ENCODE measurements at places on chromosomes 4 and X.

- no peak for DNase-seq
Measured at GRCh38 chr4:93018243-93018642, 714.5 kb downstream of the GRID2 start.

DNA sequence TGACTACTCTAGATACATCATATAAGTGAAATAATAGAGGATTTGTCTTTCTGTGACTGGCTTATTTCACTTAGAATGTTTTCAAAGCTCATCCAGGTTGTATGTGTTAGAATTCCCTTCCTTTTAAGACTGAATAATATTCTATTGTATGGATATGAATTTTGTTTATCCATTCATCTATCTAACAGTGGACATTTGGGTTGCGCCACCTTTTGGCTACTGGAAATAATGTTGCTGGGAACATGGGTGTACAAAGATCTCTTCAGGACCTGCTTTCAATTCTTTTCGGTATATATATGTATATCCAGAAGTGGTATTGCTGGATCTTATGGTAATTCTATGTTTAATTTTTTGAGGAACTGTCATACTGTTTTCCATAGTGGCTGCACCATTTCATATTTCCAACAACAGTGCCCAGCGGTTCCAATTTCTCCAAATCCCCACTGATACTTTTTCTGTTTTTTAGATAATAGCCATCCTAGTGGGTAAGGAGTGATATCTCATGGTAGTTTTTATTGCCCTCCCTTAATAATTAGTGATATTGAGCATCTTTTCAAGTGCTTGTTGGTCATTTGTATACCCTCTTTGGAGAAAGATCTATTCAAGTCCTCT is 3.4 kb upstream of the SCD5 start:
- DNase-seq: no peak

DNA sequence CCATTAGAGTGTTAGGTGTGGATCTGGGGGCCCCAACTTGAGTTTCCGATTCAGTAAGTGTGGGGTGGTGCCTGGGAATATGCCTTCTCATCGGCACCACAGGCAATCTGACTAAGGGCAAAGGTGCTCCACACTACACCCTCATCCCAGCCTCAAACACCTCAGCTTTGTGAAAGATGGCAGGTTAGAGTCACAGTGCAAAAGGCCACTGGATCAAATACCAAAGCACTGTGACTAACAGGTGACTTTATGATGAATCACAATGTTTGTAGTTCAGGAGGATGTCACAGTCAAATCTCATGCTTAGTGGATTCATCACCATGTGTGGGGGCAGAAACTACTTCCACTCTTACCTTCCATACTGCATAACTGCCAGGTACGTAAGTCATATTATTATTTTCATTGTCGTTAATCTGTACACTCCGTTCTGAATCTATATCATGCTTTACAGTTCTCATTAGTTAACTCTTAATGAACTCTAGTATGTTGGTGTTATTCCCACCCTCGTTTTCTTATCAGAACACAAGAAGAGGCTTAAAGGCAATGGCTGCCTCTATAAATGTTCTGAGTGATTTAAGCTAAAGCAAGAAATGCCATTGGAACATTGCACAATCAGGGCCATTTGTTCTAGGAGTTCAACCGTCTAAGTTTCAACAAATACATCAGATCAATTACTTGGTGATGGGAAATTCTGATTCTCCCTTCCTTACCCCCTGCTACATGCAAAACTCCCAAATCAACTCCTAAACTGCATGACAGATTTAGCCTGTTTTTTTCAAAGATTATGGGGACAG is 50.2 kb downstream of the PRKG2 start:
- peak; percentile 6 for DNase-seq

DNA sequence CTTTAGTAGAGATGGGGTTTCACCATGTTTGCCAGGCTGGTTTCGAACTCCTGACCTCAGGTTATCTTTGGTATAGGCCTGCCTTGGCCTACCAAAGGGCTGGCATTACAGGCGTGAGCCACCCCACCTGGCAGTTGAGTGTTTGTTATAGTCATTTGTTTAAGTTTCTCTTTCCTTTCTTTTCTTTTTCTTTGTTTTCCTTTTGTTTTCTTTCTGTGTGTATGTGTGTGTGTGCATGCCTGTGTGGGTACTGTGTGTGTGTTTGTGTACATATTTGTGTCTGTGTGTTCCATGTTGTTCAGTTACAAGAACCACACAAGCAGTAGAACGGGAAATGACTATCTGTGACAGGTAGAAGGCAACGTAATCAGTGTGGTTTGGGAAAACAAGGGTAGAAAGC is 624.9 kb downstream of the FSTL5 start:
- no peak for DNase-seq

- DNase-seq: no peak
Measured at GRCh38 chr4:87620491-87620890, 12.2 kb downstream of the DSPP start.

DNA sequence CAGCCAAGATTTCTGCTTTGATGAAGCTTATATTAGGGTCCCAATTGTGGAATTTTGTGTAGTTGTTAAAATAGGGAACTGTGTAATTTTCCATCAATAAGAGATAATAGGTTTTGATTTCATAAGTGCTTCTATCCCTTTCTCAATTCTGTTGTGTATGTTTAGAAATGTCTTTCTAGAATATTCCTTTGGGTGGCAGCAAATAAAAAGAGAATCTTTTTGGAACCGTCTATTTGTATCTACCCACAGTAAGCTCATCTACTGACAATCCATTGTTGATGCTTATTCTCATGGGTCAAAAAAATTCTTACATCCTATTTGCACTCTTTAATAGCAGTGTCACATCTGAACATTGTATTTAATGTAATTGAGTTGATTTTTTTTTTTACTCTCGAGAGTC is 61.7 kb downstream of the TMA16 start:
- no peak for DNase-seq

- DNase-seq: no peak
Measured at GRCh38 chr4:162839814-162840213, 326.9 kb downstream of the NAF1 start.

- no peak for DNase-seq
Measured at GRCh38 chr4:160810941-160811340, 1352.9 kb downstream of the FSTL5 start.

DNA sequence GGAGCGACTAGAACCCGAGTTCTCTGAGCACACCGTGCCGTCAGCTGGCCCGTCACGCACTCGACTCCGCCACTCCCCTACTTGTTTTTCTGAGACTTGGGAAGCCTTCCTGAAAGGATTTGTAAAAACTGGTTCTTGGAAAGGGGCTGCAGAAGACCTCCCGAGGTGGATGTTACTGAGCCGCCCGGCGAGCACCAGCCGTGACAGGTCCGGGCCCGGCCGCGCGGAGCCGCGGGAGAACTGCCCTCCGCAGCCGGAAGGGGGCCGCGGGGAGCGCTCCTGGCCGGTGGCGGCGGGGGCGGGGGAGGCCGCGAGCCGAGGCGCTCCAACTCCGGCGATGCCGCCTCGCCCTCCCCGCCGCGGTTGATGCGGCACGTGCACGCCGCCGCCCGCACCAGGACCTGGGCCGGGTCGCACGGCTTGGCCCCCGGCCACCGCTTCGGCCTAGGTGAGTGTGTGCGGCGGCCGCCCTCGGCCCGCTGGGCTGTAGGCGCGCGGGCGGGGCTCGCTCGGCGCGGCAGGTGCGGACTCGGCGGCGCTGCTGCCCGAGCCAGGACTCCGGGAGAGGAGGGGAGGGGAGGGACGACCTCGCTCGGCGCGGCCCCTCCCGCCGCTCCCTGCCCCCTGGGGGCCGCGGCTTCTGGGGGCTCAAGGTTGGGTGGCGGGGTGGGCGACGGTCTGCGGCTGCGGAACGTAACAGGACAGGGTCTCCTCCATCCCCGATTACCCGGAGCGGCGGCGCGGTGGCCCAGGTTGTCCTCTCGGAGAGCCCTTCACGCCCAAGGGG is 1.7 kb downstream of the SPRY1 start:
- DNase-seq: peak; percentile 76

DNA sequence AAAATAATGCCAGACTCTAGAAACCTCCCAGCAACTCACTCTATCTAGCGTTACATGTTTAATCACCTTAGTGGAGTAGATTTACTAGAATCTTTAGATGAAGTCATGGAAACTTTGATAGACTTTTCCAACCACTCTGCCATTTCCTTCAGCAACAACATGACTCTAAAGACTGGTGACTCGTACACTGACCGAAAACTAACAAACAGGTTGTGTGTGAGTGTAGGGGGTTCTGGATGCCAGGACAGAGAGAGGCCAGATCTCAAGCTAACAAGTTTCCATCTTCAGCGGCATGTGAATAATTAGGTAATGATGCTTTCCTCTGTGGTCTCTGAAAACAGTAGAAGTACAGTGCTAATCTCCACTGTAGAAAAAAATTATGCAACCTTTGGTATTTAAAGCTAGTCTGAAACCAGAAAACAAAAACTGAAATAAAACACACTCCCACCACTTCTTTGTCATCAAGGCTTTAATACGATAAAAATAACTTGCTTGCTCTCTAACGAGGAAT is 286.4 kb downstream of the PRDM5 start:
- DNase-seq: no peak

DNA sequence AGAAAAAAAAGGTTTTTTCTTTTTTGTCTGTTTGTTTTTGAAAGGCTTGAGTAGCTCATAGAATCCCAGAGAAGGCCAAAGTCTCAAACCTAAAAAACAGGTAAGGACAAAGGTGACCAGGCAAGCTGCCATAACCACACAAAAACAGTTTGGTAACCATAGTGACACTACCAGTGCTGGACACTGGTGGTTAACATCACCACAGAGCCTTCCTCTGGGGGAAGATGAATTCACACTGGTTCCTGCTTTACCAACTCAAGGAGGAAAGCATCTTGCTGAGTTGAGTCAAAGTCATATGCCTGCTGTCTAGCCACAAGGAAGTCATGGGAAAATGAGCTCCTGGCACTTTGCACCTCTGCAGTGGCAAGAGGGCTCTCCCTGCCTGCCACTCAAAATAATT is 32.5 kb downstream of the IDS start:
- no peak for DNase-seq

- no peak for DNase-seq
Measured at GRCh38 chrX:140664939-140665338, 44.6 kb upstream of the LINC00632 start.

- peak; percentile 61 for DNase-seq
Measured at GRCh38 chr4:6688879-6689505, 4.7 kb upstream of the S100P start.

DNA sequence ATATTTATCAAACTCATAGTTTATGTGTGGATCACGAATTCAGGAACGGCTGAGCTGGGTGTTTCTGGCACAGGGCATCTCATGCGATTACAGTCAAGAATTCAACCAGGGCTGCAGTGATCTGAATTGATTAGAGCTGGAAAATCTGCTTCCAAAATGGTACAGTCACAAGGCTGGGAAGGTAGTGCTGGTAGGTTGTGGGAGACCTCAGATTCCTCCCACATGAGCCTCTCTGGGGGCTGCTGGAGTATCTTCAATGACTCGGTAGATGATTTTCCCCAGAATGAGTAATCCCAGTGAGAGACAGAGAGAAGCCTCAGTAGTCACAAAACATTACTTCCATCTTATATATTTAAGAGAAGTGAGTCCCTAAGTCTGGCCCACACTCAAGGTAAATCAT is 36.2 kb upstream of the PRDX4 start:
- no peak for DNase-seq

- DNase-seq: no peak
Measured at GRCh38 chr4:123785538-123785937, 388.9 kb downstream of the SPRY1 start.

- DNase-seq: peak; percentile 70
Measured at GRCh38 chr4:7719354-7720174, 220.1 kb downstream of the AFAP1 start.

GRCh38 chr4:147980586-147980985 is 248.7 kb downstream of the ARHGAP10 start:
- no peak for DNase-seq

GRCh38 chr4:80011636-80012236 is 61.3 kb downstream of the ANTXR2 start:
- no peak for DNase-seq

- no peak for DNase-seq
Measured at GRCh38 chr4:166981847-166982246, 252.4 kb downstream of the SPOCK3 start.

DNA sequence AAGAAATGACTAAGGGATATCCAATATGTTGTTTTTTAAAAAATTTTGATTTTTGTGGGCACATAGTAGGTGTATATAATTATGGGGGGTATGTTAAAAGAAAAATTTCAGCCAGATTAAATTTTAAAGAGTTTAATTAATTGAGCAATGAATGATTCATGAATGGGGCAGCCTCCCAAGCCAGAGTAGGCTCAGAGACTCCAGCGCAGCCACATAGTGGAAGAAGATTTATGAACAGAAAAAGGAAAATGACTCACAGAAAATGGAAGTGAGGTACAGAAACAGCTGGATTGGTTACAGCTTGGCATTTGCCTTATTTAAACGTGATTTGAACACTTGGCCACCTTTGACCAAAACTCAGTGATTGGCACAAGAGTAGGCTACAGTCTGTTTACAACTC is 91.7 kb downstream of the SPATA18 start:
- DNase-seq: no peak

GRCh38 chrX:265502-265901 is 15.7 kb upstream of the PLCXD1 start:
- DNase-seq: no peak

DNA sequence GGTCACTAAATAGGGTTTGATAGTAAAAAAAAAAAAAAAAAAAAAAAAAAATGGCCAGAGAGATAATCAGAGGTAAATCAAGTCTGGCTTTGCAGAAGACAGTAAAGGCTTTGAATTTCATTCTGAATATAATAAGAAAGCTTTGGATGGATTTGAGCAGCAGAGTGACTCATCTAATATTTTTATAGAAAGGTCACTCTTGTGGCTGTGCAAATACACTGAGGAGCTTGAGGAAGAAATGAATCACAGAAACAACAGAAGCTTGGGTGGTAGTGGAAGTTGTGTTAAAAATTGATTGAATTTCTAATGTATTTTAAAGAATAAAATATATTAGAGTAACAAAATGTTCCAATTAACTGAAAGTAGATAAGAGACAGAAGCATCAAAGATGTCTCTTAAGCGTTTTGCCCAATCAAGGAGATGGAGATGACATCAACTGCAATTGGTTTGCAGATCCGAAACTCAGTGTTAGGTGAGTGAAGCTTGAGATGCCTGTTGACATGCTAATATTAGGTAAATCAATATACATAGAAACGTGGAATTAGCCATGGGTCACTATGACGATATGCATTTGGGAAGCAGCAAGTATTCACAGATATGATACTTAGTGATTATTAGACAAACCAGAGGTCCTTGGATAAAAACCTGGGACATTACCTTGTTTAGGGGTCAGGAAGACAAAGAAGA is 280.5 kb downstream of the GPM6A start:
- DNase-seq: no peak

DNA sequence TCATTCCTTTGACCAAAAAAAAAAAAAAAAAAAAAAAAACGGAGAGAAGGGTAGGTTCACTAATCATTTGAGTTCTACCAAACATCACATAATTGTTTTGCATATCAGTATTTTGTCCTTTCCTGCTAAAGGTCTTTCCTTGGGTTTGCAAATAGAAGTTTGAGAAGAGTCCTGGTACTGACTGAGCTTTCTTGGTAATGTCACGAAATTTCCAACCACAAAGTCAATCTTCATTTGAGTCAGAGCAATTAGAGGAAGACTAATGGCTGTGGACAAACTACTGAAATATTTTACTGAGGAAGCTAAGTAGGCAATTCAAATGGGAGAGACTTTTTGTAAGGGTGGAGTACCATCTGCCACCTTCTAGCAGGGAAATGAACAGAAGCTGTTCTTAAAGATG is 21.7 kb upstream of the CD40LG start:
- DNase-seq: no peak

- DNase-seq: no peak
Measured at GRCh38 chrX:87409113-87409841, 108.3 kb upstream of the KLHL4 start.

GRCh38 chr4:2860391-2861348 is 17.0 kb downstream of the ADD1 start:
- no peak for DNase-seq

GRCh38 chr4:6657242-6658208 is 17.0 kb downstream of the MRFAP1 start:
- no peak for DNase-seq

Data from stimulated activated CD4-positive, alpha-beta T cell treated with anti-CD3 and anti-CD28 coated beads, Interleukin-2, amount 100 ng/mL, for 48 hours (primary cell).